ENCODE measurements at places on chromosomes 4 and X.

DNA sequence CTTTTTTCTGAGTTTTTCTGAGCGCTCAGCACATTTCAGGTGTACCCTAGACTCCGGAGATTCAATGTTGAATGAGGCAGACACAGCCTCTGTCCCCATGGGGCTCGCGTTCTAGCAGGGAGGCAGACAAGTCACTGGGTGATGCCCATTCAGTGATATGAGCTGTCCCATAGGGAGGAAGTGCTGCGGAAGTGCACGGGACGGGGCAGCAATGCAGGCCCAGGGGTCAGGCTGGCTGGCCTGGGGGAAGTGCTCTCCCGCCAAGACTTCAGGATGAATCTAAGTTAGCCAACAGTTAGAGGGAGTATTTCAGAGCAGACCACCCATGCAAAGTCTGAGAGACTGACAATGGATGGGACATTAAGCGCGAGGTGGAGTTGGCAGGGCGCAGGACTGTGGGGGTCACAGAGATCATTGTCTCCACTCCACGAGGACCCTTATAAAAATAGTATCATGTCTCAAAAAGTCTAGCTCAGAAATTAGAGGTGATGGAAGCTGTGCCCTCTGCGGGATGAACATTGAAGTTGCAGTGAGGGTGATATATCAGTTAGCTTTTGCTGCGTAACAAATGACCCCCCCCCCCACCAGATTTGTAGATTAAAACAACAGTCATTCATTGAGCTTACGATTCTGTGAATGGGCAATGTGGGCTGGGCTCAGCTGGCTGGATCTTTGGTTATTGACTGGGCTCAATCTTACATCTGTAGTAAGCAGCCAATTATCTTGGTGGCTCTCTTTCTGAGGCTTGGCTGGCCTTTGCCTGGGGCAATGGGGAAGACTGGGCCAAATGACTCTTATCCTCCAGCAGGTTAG lies 16.4 kb downstream of the PSAPL1 start:
- no peak for DNase-seq

DNA sequence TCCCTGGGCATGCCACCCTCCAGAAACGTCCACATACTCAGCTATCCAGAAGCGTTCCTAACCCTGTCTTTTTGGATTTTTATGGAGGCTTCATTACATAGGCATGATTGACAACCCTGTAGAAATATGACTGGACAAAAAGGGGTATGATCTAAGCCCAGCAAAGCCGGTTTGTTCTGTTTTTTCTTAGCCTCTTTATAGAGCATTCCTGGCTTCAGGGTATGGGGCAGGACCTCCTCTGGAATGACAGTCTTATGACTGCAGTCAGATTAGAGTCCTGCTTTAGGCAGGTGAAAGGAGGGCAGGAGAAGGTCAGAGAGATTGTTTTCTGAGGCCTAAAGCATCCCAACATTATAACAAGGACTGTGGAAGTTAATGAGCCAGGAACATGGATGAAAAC lies 137.4 kb downstream of the DCLK2 start:
- DNase-seq: no peak

DNA sequence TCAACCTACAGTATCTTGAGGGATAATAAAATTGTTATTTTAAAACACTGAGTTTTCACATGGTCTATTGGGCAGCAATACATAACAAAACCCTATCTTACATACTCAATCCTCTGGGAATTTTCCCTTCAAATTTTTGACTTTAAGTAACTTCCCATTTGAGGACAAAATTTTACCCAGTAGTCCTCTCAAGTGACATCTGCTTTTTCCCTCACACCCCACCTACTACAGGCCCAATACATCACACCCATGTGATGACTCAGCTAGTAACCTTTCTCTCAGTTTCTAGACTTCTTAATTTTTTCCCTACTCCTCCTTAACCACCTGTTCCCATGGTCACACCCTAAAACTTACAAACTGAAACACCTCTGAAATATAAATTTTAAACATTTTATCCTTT lies 12.2 kb upstream of the RAP1GDS1 start:
- no peak for DNase-seq

GRCh38 chr4:114636192-114636935 lies 37.8 kb downstream of the UGT8 start:
- no peak for DNase-seq

GRCh38 chr4:48167538-48168263 lies 33.7 kb upstream of the TXK start:
- DNase-seq: no peak

GRCh38 chrX:150508451-150509367 lies 59.7 kb upstream of the MTM1 start:
- DNase-seq: no peak

DNA sequence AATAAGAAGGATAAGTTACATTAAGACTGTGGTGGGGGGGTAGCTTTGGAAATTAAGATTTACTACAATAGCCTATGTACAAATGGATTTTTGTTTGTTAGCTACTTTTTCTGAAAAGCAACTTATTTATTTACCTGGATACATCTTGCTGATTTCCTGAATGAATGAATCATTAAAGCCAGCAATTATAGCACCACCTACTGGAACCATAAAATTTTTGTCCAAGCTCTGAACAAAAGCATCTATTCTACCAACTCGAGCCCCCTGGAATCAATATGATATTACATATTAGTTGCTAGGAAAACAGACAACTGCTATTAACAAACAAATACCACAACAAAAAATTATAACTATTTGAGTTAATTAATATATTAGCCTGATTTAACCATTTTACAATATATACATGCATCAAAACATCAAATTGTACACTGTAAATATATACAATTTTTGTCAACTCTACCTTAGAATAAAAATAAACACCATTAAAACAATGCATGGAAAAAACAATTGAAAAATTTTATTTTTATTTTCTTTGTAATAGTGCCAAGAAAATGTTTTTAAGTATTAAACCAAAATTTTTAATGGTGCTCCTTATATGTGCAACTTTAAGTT lies 15.3 kb downstream of the SEPSECS start:
- DNase-seq: no peak

DNA sequence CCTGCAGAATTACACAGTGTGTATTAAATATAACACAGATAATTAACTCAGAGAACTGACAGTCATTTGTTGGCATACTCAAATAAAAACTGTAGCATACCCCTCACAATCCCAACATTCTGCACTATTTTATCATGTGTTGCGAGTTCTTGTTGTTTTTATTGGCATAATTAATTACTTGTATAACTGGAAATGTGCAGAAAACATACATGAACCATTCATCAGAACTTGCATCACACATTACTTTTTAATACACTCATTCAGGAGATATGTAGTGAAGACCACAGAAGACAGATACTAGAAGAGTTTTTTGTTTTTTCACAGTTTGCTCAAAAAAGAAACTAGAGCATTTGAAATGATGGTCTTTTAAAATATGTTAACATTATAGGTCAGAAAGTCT lies 74.6 kb upstream of the NEIL3 start:
- DNase-seq: no peak

DNA sequence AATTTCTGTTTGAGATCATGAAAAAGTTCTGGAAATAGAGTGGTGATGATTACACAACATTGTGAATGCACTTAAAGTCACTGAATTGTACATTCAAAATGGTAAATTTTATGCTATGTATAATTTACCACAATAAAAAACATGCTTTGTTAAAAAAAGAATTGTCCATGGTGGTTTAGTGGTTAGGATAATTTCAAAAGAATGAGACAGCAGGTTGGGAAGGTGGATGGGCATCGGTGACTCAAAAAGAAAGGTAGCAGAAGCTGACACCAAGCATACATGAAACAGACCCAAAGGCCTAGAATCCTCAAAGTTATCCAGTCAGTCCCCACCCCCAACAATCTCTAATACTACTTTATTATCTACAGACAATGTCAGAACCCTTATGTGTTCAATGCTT lies 91.1 kb downstream of the MSN start:
- no peak for DNase-seq

GRCh38 chr4:183721207-183722081 lies 62.4 kb downstream of the TRAPPC11 start:
- DNase-seq: no peak

- DNase-seq: no peak
Observed at GRCh38 chrX:54980334-54980733, 13.7 kb downstream of the PFKFB1 start.

GRCh38 chr4:7719354-7720174 lies 220.1 kb downstream of the AFAP1 start:
- no peak for DNase-seq

DNA sequence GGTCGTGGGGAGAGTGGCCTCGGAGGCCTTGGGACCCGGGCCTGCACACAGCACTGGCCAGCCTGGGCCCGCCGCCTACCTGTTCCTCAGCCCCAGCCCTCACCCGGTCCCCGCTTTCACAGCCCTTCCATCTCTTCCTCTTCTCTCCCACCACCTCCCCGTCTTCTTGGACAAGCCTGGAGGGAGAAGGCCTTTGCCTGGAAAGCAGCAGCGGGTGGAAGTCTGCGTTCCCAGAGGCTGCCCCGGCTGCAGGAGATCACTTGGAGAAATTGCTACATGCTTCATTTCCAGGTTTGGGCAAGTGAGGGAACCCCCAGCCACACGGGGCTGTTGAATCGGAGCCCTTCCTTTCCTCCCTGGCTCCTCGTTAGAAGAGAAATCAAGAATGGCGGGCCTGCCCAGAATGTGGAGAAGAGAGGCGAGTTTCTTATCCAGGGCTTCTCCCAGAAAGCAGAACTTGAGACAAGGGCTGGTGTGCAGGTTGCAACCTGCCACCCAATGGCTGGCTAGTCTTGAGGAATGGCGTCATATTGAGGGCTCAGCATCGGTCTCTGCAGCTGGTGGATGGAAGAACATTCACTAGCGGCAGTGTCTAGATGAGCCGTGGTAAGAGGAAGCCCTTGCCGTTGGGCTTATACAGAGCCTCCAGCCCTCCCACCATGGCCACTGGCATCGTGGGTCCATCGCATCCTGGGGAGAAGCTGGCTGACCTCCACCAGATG lies 1.2 kb upstream of the PDZD4 start:
- DNase-seq: no peak

DNA sequence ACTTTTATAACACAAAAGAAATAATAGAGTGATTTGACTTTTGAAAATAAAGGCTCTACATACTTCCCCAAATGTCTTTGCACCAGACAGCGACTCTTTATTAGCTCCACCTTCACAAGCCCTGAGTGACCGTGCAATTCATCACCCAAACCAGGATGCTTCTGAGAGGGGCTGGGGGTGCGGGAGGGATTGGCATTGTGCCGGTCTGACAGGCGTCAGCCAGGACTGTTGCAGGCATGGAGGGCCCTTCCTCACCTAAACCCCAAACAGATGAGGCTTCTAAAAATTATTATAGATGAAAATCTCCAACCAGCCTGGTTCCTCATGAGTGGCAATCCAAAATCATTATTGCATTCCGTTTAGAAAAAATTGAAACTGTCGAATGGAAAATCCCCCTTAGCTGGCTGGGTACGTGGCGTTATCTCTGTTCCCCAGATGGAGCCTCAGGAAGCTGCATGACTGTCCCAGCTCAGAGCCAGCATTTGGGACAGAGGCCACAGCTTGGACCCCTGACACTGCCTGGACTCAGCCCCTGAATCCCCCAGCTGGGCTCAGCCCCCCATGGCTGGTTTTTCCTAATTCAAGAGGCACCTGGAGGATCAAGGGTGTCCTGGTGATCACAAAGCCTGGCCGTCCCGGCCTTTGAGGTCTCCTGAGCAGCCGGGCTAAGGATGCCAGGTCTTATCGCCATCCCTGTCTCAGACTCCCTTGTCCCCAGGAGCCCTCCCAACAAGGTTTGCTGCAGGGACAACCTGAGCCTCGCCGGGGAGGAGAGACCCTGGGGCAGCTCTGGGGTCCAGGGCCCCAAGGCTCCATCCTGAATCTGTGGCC lies 60.4 kb downstream of the SORCS2 start:
- DNase-seq: no peak

DNA sequence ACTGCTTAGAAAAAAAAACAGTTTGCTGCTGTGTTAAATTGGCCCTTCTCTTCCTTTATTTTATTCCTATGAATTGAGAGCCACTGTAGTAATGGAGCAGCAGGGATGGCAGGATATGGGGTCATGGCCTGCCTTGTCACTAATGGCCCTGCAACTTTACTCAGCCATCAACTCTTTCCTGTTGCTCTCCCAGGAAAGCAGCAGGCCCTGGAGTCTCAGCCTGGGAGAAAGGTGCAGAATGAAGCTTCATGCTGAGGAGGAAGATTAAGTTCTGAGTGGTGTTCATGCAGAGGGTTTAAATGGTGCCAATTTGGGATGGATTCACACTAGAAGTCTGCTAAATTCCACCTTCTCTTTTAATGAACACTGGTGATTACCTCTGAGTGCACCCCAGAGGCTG lies 285.6 kb downstream of the GPAT3 start:
- no peak for DNase-seq

DNA sequence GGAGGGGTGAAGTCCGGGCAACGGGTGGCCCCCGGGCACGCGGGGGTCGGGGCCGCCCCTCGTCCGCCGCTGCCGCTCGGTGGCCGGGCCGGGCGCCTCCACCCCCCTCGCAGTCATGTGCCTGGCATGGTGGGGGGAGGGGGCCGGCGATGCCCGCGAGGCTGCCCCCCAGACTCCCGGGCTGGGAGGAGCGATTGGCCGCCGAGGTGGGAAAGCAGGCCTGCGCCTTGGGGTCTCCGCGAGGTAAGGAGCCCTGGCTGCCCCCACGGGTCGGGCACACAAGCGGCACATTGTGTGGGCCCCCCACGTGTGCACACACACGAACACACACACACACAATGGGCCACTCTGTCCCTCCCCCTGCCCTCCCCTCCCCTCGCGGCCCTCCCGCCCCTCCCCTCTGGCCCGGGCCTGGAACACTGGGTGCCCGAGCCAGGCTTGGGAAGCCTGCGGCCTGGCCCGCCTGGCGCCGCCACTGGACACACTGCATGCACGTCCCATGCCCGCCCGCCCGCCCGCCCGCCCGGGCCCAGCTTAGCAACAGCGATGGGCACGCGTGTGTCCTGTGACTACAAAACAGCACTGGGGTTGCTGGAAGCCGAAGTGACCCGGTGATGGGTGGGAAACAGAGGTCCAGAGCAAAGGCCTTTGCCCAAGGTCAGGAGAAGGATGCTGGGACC lies 1.3 kb downstream of the SLC6A8 start:
- no peak for DNase-seq

DNA sequence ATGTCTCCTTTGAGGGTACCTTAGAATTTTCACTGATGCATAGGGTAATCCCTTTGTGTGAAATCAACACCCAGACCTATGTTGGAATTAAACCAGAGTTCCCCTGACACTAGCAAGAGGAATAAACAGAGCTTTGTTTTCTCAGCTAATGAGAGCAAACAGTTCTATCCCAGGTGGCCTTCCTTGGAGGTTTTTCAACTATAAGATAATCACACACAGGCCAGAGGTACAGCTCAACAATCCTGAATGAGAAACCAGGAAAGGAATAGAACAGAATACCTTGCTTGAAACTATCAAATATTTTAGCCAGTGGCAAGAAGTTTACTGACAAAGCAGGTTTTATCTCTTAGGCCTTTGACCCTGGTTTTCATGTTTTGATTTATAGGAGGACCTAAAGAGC lies 100.2 kb downstream of the OTC start:
- no peak for DNase-seq

GRCh38 chr4:69984030-69984443 lies 11.7 kb upstream of the STATH start:
- DNase-seq: no peak

DNA sequence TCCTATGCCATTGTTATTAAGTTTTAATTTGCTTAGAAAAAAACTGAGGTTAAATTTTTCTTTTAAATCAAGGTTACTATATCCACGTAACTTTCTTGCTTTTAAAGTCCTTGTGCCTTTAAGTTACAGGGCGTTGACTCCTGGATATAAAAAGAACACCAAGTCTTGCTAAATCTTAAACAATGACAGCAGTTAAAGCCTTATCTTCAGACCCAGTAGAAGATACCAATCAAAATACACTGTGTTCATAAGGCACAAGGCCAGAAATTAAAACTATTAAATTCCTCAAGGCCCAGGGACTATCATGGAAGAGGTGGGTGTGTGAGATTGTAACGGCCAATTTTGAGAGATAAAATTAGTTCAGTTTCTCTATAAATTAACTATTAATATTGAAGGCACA lies 60.4 kb downstream of the PAGE2 start:
- no peak for DNase-seq
